Activated T-cell treated with anti-CD3 and anti-CD28 coated beads for 24 hours (primary cell): ENCODE measurements at places on chromosomes 11 and 22.

- no peak for DNase-seq
Observed at GRCh38 chr11:2565447-2566222, 120.8 kb downstream of the KCNQ1 start.

DNA sequence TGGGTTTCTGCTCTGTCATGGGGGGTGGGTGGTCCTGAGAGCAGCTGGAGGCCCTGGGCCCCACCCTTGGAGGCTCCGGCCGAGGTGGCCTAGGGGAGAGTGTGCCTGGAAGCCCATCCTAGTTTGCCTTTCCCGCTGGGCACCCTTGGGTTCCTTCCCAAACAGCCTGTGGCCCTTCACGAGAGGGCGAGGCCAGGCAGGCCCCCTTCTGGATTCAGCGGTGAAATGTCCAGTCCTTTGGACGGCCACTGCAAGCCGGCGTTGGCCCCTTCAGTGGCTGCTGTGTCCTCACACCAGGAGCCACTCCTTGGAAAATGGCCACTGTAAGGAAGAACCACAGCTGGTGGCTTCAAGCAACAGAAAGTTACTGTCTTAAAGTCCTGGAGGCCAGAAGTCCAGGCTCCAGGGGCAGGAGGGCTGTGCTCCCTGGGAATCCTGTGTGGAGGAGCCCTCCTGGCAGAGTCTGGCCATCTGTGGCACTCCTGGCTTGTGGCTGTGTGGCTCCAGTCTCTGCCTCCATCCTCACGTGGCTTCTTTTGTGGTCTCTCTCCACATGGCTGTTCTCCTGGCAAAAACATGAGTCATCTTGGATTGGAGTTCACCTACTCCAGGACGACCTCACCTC lies 854.1 kb downstream of the TBC1D22A start:
- DNase-seq, result no peak

DNA sequence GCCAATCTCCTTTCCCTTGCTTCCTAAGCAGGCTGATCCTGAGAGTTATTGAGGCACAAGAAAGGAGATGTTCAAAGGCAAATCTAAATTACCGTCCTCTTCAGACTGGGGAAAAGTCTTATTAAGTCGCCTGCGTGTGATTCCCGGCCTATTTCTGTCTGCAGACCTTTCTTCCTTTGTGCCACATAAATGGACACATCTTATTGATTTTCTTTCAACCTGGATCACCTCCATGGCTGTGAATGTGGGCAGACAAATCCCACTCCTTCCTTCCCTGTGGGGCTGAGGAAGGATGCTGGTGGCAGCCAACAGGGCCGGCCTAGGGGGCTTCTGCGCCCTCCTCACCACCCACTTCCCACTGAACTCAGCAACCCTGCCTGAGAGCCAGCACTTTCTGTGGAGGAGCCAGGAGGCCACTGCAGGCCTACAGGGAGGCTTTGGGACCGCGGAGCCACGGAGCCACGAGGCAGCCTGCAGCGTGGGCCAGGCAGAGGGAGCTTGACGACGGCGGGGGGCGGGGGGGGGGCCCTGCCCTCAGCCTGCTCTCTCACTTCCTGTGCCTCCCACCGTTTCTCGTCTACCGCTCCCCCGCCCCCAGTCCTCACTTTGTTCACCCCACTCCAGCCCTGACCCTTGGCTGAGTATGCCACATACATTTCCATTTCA lies 73.6 kb upstream of the LMO1 start:
- no peak for DNase-seq

GRCh38 chr11:58596621-58597020 lies 17.8 kb downstream of the ZFP91 start:
- no peak for DNase-seq

GRCh38 chr11:33520112-33520511 lies 180.5 kb downstream of the C11orf91 start:
- DNase-seq, result no peak

DNA sequence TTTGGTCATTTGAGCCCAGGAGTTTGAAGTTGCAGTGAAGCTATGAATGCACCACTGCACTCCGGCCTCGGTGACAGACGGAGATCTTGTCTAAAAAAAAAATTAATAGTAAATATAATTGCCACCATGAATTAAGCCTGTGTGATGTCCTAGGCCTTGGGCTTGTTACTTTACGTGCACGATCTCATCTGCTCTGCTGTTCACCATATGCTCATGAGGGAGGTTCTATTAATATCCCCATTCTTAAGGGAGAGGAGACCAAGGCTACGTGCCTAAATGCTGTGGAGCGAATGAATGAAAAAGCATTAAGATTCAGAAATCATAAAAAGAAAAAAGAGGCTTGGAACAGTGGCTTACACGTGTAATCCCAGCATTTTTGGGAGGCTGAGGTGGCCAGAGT lies 2.6 kb upstream of the ATG2A start:
- DNase-seq, result no peak

DNA sequence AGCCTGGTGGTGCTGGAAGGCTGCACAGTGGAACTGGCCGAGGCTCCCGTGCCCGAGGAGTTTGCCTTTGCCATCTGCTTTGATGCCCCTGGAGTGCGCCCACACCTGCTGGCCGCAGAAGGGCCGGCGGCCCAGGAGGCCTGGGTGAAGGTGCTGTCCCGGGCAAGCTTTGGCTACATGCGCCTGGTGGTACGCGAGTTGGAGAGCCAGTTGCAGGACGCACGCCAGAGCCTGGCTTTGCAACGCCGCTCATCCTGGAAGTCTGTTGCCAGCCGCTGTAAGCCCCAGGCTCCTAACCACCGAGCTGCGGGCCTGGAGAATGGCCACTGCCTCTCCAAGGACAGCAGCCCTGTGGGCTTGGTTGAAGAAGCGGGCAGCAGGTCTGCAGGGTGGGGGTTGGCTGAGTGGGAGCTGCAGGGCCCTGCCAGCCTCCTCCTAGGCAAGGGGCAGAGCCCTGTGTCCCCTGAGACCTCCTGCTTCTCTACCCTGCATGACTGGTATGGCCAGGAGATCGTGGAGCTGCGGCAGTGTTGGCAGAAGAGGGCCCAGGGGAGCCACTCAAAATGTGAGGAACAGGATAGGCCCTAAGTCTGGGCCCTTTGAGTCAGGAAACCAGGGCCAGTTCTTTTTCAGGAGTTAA lies 1.9 kb upstream of the SMDT1 start:
- DNase-seq, result no peak

- no peak for DNase-seq
Observed at GRCh38 chr11:13214276-13214675, 63.3 kb upstream of the BMAL1 start.

GRCh38 chr11:17184882-17185587 lies 22.8 kb downstream of the PIK3C2A start:
- DNase-seq, result no peak

DNA sequence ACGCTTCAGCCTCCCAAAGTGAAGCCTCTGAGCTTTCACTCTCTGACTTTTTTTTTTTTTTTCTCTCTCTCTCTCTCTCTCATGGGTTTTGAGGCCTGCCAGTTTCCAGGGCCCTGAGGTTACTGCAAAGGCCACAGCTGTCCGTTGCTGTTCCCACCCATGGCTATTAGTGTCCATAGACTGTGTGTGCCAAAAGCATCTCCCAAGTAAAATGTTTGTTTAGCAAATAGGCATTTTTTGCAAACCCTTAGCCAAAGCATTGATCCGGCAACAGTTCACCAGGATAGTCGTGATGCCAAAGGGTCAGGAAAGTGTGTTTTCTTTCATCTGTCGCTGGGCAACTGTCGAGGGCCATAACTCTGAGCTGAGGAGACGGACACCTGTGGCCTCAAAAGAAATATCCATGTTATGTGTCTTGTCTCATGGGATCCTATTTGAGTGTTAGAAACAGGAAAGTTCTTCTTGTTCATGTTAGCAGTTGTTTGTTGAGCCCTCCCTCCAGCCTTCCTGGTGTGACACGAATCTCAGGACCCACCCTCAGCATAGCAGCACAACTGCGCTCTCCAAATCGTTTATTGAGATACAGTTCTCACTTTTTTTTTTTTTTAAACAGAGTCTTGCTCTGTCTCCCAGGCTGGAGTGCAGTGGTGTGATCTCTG lies 18.4 kb downstream of the FADS2 start:
- no peak for DNase-seq

DNA sequence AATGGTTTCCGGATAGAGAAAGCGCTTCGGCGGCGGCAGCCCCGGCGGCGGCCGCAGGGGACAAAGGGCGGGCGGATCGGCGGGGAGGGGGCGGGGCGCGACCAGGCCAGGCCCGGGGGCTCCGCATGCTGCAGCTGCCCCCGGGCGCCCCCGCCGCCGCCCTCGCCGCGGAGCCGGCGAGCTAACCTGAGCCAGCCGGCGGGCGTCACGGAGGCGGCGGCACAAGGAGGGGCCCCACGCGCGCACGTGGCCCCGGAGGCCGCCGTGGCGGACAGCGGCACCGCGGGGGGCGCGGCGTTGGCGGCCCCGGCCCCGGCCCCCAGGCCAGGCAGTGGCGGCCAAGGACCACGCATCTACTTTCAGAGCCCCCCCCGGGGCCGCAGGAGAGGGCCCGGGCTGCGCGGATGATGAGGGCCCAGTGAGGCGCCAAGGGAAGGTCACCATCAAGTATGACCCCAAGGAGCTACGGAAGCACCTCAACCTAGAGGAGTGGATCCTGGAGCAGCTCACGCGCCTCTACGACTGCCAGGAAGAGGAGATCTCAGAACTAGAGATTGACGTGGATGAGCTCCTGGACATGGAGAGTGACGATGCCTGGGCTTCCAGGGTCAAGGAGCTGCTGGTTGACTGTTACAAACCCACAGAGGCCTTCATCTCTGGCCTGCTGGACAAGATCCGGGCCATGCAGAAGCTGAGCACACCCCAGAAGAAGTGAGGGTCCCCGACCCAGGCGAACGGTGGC lies 15.7 kb downstream of the PIK3IP1 start:
- no peak for DNase-seq

- no peak for DNase-seq
Observed at GRCh38 chr11:88012456-88012855, 162.8 kb downstream of the RAB38 start.

GRCh38 chr22:33823552-33823951 lies 96.7 kb downstream of the LARGE1 start:
- no peak for DNase-seq

- DNase-seq, result no peak
Observed at GRCh38 chr11:16610738-16611388, 127.6 kb upstream of the C11orf58 start.
